ENCODE measurements at places on chromosomes 16 and 17. TPM values are rescaled to one million over a fixed set of nuclear protein-coding genes. Genes with fewer than 3 reads are reported as not detected.

The KRTAP4-3 gene
- polyA plus RNA-seq = not detected

The ABCC12 gene
- not detected for polyA plus RNA-seq

The TBC1D28 gene
- polyA plus RNA-seq = not detected

The ARRB2 gene
- 68.9 TPM for polyA plus RNA-seq

The ZNF287 gene
- 26.7 TPM for polyA plus RNA-seq

The NUBP1 gene
- polyA plus RNA-seq = 65.4 TPM

The KIAA0513 gene
- 12.2 TPM for polyA plus RNA-seq

The CD300E gene
- 2.4 TPM for polyA plus RNA-seq

The GPRC5C gene
- 29.8 TPM for polyA plus RNA-seq

The MT4 gene
- not detected for polyA plus RNA-seq

The CDR2 gene
- polyA plus RNA-seq = 22.6 TPM

The MT3 gene
- polyA plus RNA-seq = 54.2 TPM

The ZNF423 gene
- polyA plus RNA-seq = 4.9 TPM

The POLR3E gene
- 46.5 TPM for polyA plus RNA-seq

The ABCA3 gene
- polyA plus RNA-seq = 12.8 TPM

The GSDMA gene
- polyA plus RNA-seq = 0.53 TPM

The MILR1 gene
- 9.1 TPM for polyA plus RNA-seq

The ATP6V0C gene
- 64.4 TPM for polyA plus RNA-seq

The KCNJ18 gene
- not detected for polyA plus RNA-seq

The USP36 gene
- polyA plus RNA-seq = 44.8 TPM

The JUP gene
- 21.1 TPM for polyA plus RNA-seq

The MKS1 gene
- polyA plus RNA-seq = 20.7 TPM

The SPATA32 gene
- not detected for polyA plus RNA-seq

The AOC2 gene
- 1.4 TPM for polyA plus RNA-seq

The TRPV3 gene
- 0.37 TPM for polyA plus RNA-seq

The CCL1 gene
- polyA plus RNA-seq = not detected

The ANKRD40CL gene
- not detected for polyA plus RNA-seq

The TBC1D3C gene
- polyA plus RNA-seq = 0.24 TPM

The NOG gene
- polyA plus RNA-seq = 0.16 TPM

The HS3ST4 gene
- polyA plus RNA-seq = not detected

The HNF1B gene
- polyA plus RNA-seq = not detected

The CIAO2B gene
- 258 TPM for polyA plus RNA-seq

The EFNB3 gene
- polyA plus RNA-seq = 4.3 TPM

The CCL5 gene
- polyA plus RNA-seq = 8.8 TPM

The CDC6 gene
- polyA plus RNA-seq = 31.3 TPM

The MEIOB gene
- not detected for polyA plus RNA-seq

The RDM1 gene
- polyA plus RNA-seq = not detected

The KNOP1 gene
- 13.5 TPM for polyA plus RNA-seq

The TIMP2 gene
- 153 TPM for polyA plus RNA-seq

The TCAP gene
- 0.92 TPM for polyA plus RNA-seq

The PMFBP1 gene
- polyA plus RNA-seq = 1.6 TPM

The STH gene
- polyA plus RNA-seq = not detected

The TUBB3 gene
- polyA plus RNA-seq = 12.5 TPM

The GAS2L2 gene
- not detected for polyA plus RNA-seq

The ZSCAN10 gene
- polyA plus RNA-seq = not detected

The GRIN2A gene
- 0.46 TPM for polyA plus RNA-seq

The KRT24 gene
- not detected for polyA plus RNA-seq

The CLEC3A gene
- not detected for polyA plus RNA-seq

The SYCE1L gene
- polyA plus RNA-seq = 3.5 TPM

The SDR42E1 gene
- polyA plus RNA-seq = 0.55 TPM

The CORO6 gene
- polyA plus RNA-seq = 0.44 TPM

The CDH15 gene
- 0.05 TPM for polyA plus RNA-seq

The CAVIN1 gene
- polyA plus RNA-seq = 37.0 TPM

The CNTNAP4 gene
- 0.56 TPM for polyA plus RNA-seq

The FBXO39 gene
- not detected for polyA plus RNA-seq

The CX3CL1 gene
- polyA plus RNA-seq = 1.9 TPM
